Activated CD4-positive, CD25-positive, alpha-beta regulatory T cell treated with anti-CD3 and anti-CD28 coated beads, Interleukin-2, amount 50 U/mL, for 24 hours (primary cell): ENCODE measurements at places on chromosomes 2 and 18.
A peak's percentile ranks its signal among the peaks of the same experiment; 100 is the strongest.

GRCh38 chr2:16040271-16041010, 100.1 kb downstream of the MYCN start:
- no peak for ATAC-seq

GRCh38 chr2:240401781-240402551, 33.5 kb upstream of the GPC1 start:
- ATAC-seq: no peak

- ATAC-seq: peak; percentile 47
These were observed 2.1 kb downstream of the ARID5A start for GRCh38 chr2:96538487-96539214.

GRCh38 chr2:102140377-102140776, 2.2 kb upstream of the IL1R1 start:
- ATAC-seq: no peak

GRCh38 chr2:44304258-44304657, 29.0 kb downstream of the SLC3A1 start:
- ATAC-seq: no peak

- ATAC-seq: no peak
These were observed 237 bp downstream of the SLC39A6 start for GRCh38 chr18:36128907-36129299.

- peak; percentile 30 for ATAC-seq
These were observed 8.6 kb upstream of the CRYBA2 start for GRCh38 chr2:219001577-219002394.

DNA sequence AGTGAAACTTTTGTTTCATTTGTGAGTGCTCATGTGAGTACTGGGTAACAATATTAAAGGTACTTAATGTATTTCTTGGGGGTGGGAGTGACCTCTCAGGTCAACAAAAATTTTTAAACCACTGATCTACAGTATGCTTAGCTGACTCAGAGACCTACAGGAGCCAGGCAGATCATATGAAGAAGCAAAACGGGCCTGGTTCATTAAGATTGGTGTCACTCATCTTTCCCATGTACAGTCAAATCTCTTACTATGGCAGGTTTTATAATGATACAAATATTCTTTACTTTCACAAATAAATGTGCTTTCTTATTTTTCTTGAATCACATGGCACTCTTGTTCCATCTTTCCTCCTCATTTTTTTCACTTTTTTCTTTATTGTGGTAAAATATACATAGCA, 7.7 kb upstream of the TMSB10 start:
- ATAC-seq: peak; percentile 71

DNA sequence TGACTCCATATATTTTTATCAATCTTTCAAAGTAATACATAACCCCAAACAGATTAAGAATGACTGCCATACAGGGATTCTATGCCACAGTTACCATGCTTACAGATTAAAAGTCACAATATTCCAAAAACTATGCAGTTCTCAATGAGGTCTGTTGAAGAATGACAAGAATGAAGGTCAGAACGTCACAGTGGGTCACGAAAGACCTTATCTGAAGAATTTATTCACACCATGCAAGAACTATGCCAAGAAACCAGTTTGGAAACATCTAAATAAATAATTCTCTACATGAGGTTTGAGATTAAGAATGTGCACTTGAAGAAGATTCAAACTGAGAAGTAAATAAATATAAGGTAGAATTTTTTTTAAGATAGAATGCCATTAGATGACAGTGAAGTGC, 253.3 kb downstream of the EXOC6B start:
- no peak for ATAC-seq

GRCh38 chr2:128390256-128390990, 71.8 kb upstream of the HS6ST1 start:
- ATAC-seq: no peak

- ATAC-seq: no peak
These were observed 1477.6 kb upstream of the NXPH2 start for GRCh38 chr2:140257692-140258300.

- no peak for ATAC-seq
These were observed 6.3 kb upstream of the HS6ST1 start for GRCh38 chr2:128324897-128325410.

GRCh38 chr2:31318361-31319336, 84.7 kb downstream of the EHD3 start:
- peak; percentile 72 for ATAC-seq

DNA sequence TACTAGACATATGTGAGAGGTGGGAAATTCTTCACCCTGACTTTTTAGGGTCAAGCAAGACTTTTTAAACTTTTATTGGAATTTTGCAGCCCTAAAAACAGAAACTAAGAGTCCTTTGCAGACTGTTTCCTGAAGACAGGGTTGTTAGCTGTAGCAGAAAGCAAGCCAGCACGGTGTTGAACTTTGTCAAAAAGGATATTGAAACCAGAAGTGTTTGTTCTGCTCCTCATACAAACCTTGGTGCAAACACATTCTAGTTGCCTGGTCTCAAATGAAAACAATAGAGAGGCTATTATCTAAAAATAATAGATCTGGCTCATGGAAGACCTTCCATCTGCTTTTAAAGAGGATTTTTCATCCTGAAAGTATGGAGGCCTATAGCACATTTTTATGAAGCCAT, 65.8 kb upstream of the IGFBP5 start:
- ATAC-seq: no peak

GRCh38 chr2:156473445-156473844, 37.3 kb downstream of the GPD2 start:
- peak; percentile 22 for ATAC-seq

DNA sequence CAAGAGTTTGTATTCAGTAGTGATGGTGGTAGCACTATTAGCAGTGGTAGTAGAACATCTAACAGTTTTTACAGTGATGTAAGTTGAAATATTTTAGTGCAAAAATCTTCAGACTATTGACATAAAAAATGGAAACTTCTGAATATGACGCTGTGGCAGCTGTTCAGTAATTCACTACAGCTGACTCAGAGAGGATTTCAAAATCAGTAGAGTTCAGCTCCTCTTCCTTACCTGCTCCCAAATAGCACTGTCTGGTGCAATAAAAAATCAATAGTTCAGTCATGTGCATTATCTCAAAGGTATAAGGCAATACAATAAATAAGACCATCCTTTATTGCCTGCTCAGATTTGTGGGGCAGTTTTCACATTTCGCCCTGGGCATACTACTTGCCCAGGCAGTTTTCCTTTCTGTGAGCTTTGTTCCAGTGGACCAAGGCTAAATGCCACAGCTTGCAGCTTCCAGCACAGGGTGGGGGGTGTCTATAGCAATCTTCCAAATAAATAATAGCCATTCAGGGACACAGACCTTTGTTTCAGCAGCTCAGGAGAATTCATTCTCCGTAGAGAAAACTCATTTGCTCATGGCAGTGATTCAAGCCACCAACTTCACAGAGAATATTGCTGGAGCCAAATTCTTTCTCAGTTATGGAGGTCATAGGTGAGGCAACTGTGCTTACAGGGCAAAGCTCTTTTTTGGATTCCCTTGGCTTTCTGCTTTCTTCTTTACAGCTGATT, 33.9 kb upstream of the GORASP2 start:
- ATAC-seq: no peak

GRCh38 chr2:134274121-134274520, 20.2 kb downstream of the MGAT5 start:
- no peak for ATAC-seq

GRCh38 chr18:76491776-76492668, 3.0 kb downstream of the ZNF516 start:
- no peak for ATAC-seq

DNA sequence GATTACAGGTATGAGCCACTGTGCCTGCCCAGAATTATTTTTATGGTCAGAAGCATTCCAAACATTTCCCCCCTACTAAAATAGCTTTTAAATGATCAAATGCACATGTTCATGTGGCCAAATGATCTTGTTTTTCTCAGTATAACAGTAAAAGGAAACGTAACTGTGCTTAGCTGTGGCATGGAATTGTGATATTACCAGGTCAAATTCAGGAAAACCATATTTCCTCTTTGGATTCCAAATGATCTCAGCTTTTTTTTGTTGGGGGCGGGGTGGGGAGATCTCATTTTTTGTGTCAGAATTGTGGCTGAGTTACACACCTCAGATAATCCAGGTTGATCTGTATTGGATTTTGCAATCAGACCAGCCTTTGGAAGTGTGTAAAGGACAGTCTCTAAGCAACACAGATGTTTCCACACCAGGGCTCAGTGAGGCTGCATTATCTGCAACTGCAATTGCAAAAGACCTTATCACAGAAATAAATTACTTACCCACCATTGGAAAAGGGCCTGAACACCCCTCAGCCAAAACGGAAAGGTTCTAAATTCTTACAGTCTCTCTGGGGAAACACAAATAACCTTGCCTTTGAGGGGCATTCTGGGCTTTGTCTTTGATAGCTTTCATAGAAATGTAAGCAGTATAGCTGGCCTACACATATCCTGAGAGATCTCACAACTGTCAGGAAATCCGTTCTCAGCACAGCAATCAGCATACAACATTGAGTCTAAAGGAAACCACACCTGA, 8.4 kb downstream of the CASP10 start:
- no peak for ATAC-seq

- no peak for ATAC-seq
These were observed 53.0 kb upstream of the ZFP36L2 start for GRCh38 chr2:43279317-43279840.

DNA sequence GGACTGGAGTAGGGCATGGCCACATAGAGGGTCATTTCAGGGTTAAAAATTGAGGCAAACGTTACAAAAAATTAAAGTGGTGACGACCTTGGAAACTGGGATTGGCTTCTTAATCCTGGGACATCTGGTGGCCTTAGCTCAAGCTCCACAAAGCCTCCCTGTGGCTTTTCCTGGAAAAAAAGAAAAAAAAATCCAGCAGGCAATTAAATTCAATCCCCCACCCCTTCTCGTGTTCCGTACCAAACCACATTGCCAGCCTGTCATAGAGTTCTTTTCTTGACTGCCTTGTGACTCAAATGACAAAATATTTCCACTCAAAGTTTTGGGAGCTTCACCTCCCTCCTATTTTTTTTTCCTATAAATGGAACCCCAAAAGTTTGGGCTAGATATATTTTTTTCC, 195.6 kb downstream of the HRH4 start:
- ATAC-seq: no peak

GRCh38 chr2:167411367-167411766, 523.1 kb downstream of the XIRP2 start:
- ATAC-seq: no peak

DNA sequence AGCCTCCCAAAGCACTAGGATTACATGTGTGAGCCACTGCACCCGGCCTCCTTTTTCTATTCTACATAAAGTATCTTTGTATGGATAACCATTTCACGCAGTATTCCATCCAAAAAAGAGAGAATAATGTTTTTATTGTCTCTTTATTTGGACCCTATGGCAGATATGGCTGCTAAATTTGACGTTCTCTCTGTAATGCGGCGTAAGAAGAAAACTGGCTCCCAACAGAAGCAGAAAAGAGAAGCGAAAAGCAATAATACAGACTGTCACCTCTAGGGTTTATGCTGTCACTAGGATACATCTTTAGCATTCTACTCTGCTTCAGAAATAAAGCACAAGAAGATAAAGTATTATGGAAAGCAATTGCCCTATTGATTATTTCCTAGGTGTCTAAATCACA, 55.9 kb downstream of the FN1 start:
- no peak for ATAC-seq

- ATAC-seq: no peak
These were observed 81.8 kb downstream of the INO80D start for GRCh38 chr2:206004004-206004693.

DNA sequence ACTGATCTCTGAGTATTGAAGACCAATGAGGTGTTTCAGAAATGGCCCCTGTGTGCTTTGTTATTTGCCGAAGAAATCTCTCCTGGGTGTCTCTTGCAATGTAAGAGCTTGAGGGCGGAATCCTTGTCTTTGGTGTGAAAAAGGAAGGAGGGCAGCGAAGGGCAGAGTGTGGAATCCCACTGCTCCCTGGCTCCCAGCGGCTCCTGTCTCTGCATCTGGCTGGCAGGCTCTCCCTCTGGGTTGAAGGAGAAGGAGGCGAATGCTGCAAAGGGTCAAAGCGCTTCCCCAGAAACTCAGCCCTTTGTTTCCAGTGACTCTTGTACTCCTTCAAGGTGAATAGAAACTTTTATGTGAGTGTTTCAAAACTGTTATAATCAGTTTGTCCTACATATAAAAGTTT, 457.5 kb downstream of the CNTNAP5 start:
- no peak for ATAC-seq

- ATAC-seq: no peak
These were observed 132.0 kb downstream of the ALPK2 start for GRCh38 chr18:58496937-58497336.

GRCh38 chr2:195560209-195560895, 96.7 kb upstream of the SLC39A10 start:
- no peak for ATAC-seq

- ATAC-seq: no peak
These were observed 29.0 kb downstream of the ZC3H6 start for GRCh38 chr2:112304298-112304941.

DNA sequence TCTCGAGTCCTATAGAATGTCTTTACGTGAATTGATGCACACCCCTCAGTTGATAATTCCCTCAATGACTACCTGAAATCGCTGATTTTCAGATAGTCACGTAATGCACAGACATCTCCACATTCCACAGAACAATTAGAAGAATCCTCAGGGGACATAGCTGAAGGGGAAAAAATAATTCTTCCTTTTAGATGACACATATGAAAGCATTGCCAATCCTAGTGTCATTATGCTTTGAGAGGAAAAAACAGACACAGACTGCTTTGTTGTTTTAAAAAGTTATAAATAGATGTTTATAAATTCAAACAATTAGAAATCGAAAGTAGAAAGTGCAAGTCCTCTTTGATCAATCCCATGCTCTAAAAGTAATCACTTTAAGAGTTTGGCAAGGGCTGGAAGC, 100.6 kb upstream of the FN1 start:
- no peak for ATAC-seq

DNA sequence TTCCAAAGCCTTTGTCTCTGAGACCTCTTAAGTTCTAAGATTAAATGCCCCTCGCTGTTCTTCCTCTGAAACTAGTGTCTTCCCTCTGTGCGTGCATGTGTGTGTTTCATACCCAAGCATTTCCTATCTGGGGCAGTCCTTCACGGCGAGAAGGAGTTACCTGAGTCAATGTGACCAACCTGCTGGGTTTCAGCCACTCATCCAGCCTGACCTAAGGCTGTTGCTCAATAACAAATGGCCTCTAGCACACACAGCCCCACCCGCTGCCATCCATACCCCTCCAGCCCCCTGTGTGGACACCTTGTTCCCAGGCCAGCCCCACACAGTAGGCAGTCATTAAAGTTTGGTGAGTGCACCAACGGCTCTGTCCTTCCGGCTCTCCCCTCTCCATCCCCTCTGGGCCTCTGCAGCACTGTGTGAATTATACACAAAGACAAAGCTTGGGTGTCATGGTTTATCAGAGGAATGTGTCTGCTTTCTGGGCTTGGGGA, 53.8 kb upstream of the FOSL2 start:
- ATAC-seq: no peak

DNA sequence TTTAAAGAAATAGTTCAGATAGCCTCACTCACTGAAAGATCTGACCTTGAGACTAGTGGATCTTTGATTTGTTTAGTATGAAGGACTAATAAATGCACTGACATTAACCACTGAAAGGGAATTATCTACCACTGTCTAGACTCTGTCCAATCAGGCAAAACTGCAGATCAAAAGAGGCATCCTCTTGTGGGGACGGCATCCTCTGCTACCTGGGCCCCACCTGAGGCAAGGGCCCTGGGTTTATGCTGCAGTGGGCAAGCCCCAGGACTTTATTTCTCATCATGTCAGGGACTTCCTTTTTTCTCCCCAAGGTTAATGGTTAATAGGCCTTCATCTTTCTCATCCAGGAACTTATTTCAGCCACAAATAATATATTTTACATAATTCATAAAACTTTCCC, 32.2 kb downstream of the STAT1 start:
- ATAC-seq: no peak
